ENCODE measurements at places on chromosomes 13 and 19.

DNA sequence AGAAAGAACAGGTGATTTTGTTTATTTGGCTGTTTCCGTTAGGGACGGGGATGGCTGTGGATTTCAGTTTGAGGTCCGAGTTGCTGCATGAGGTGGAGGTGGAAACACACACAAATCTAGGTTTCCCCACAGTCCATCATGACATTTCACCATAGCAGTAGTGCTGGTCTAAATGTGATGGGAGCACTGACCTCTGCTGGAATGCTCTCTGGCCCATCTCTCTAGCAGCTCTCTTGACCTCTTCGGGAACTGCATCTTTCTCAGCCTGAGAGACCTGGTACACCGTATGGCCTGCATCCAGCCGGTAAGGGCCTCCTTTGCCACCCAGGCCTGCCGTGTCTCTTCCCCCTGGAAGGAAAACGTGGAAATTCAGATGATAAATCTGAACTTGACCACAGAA lies 154.0 kb downstream of the RGCC start:
- no peak for DNase-seq

- DNase-seq = no peak
These were observed 31.3 kb upstream of the FOXO1 start for GRCh38 chr13:40697711-40698110.

- no peak for DNase-seq
These were observed 13.5 kb upstream of the KCNN1 start for GRCh38 chr19:17953316-17953801.

DNA sequence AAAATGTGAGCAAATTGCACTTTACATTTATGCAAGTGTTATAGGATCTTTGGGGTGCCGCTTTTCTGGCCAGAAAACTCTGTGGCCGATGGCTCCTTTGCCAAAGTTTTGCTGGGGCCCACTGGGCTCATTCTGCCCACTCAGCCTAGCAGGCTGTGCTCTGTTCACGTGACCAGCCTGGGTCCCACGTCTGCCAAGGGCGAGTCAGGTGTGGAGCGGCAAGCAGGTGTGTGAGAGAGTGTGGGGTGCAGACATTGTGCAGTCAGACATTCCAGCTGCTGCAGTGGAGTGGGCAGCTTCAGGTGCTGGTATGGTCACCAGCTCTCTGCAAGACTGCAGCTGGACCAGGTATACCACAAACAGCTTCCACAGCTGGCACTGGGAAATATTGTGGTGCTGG lies 2305.7 kb downstream of the PCDH9 start:
- no peak for DNase-seq

DNA sequence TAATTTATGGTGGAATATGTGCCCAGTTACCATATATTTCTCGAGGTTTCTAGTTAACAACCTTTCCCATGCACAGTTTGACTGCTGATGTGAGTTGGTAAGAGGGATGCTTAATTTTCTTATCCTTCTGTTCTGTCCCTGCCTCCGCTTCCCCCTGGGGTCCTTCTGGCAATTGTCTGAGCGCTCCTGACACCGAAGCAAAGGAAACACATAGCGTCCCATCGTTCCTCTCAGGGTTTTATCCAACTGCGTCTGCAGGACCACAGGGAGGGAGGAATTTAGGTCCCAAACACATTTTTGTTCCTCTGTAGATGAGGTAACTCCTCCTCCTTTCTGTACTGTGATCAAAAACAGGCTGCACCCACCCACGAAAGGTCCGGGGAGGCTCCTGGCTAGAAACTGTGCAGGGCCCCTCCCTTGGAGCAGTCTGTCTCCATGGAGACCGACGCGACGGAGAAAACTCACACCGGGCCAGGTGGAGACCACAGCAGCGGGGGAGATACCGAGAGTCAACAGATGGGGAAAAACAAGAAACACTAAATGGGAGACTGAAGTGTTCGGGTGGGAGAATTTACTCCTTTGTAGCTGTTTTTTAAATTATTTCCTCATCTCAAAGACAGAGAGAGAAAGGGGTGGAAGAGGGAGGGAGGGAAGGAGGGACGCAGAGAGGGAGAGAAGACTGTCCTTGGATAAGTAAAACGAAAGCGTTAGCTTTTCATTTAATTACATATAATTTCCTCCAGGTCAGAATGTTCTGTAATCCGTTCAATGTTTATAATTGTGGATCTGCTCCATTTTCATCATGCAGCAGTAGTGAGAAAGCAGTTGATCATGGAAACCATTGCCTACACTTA lies 191.8 kb upstream of the NBEA start:
- DNase-seq = no peak

- no peak for DNase-seq
These were observed 1.4 kb downstream of the KCTD15 start for GRCh38 chr19:33797802-33798671.

- DNase-seq = no peak
These were observed 14.0 kb downstream of the NKPD1 start for GRCh38 chr19:45146741-45147205.

DNA sequence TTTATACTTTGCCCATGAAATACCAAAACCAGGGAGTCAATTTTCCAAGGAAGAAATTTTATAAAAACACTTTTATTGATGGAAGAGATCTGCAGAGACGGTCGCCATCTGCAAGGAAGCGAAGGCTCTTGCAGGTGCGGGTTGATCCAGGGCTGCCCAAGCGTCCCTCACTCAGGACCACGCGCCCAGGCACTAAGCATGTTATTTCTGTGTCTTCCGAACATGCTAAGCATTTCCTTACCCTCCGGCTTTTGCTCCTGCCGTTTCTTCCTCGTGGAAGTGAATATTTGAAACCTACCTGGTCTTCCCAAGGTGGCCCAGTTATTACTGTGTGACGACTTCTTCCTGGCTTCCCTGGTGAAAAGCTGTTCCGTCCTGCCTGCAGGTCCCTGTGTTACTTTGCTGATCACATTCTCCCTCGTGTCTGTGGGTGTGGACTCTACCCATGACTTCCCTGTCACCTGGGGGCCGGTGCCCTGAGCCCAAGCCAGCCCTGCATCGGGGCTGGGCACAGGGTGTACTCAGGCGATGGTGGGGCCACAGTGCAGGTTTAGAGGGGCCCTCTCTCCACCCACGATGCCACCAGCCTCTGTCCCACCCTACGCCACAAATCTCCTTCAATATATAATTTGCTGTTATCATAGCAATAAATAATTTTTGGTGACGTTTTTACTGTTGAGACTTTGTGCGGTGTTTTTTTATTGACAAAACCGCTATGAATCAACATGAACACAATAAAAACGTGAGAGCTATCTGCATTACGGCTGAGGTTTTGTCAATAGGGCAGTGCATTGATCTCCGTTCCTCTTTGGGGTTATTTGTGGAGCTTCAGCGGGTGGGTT lies 119.4 kb downstream of the URI1 start:
- no peak for DNase-seq

GRCh38 chr19:38667661-38668171 lies 20.3 kb downstream of the ACTN4 start:
- DNase-seq = no peak

- no peak for DNase-seq
These were observed 360.4 kb downstream of the KLF5 start for GRCh38 chr13:73419186-73419585.

- DNase-seq = no peak
These were observed 3.2 kb upstream of the ZNF850 start for GRCh38 chr19:36775768-36776167.

GRCh38 chr13:52809310-52809769 lies 39.1 kb downstream of the PCDH8 start:
- DNase-seq = no peak

DNA sequence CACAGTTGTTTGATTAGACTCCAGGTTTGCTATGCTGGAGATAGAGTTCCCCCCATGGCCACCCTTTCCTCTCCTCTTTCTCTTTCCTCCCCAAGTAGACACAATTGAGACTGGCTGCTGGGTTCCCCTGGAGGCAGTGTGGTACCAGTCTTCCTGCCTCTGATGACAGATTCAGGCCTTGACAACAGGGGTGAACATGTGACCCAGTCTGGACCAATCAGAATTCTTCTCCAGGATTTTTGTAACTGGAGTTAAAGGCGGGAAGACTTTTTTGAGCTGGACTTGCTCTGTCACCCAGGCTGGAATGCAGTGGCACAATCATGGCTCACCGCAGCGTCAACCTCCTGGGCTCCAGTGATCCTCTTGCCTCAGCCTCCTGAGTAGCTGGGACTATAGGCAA lies 48.7 kb downstream of the CCNE1 start:
- DNase-seq = no peak

GRCh38 chr19:38663156-38663651 lies 15.8 kb downstream of the ACTN4 start:
- DNase-seq = no peak

DNA sequence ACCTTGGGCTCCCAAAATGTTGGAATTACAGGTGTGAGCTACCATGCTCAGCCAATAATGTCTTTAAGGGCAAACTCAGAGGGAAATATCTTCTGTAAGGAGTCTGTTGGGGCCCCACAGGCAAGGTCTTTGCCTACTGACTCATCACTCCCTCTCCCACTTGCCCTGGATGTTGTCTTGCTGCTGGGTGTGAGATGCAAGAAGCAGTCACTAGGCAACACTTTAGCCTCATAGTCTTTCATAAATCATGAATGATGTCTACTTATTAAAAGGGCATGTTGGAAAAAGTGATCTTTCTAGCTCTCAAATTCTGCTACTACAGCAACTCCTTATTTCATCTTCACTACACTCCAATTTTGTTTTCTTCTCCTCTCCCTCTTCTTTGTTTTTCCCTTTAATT lies 34.6 kb upstream of the SLC10A2 start:
- no peak for DNase-seq

DNA sequence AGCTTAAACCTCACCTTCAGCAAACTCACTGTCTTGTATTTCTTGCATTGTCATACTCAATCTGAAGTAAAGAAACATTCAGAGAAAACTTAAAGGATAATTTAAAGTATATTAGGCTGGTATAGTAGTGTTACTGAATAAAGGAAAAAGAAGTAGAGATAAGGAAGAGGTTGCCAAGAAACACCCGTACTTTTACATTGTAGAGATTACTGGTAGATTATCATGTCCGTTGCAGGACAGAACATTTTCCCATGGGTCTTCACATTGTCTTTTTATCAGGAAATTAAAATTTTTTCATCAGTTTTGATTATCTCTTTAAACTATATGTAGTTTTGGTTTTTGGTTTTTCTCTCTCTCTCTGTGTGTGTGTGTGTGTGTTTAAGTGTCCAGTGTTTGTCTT lies 19.9 kb upstream of the GPR183 start:
- DNase-seq = no peak

DNA sequence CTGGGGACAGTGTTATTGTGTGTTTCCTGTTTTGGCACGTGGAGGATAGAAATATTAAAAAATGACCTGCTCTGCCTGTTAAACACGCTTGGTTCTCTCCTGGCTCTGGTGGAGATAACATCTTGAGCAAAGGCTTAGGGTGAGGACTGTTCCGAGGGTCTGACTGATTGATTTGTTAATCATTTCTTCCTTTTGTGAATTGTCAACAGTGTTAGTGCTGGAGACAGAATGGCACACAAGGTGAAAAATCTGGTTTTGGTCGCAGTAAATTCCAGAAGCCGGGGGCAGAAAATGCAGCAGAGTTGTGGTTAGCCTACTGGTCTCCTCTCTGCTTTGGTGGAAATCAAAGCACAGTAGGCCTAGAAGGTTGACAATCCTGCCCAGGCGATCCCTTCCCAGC lies 163.6 kb downstream of the FGF9 start:
- no peak for DNase-seq

DNA sequence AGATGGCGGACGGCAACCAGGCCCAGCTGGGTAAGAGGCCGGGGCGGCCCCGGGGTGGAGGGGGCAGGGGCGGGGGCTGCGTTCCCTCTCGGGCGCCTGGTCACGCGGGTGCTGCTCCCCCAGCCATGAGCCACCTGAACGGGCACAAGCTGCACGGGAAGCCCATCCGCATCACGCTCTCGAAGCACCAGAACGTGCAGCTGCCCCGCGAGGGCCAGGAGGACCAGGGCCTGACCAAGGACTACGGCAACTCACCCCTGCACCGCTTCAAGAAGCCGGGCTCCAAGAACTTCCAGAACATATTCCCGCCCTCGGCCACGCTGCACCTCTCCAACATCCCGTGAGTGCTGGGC lies 11.1 kb downstream of the PTBP1 start:
- DNase-seq = no peak

GRCh38 chr19:29851769-29852521 lies 40.2 kb downstream of the CCNE1 start:
- no peak for DNase-seq

- no peak for DNase-seq
These were observed 274.4 kb downstream of the KLF12 start for GRCh38 chr13:73859841-73860240.

DNA sequence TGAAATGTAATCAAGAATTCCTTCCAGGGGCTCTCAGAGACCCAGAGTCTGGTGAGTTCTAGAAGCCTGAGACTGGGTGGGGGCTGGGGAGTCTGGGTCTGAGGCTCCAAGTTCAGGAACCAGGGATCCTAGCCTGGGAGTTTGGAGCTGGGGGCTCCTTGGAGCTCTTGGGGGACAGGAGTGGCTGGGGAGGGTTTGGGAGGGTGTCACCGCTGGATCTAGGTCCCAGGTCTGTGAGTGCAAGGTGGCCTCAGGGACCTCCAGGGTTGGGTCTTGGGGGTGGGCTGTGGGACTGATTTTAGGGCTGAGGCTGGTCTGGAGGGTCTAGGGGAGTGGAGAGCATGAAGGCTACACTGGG lies 1.1 kb downstream of the SYCN start:
- no peak for DNase-seq

GRCh38 chr13:43830497-43830881 lies 43.7 kb upstream of the ENOX1 start:
- DNase-seq = no peak

- no peak for DNase-seq
These were observed 143.5 kb downstream of the SLC7A1 start for GRCh38 chr13:29451976-29452375.

DNA sequence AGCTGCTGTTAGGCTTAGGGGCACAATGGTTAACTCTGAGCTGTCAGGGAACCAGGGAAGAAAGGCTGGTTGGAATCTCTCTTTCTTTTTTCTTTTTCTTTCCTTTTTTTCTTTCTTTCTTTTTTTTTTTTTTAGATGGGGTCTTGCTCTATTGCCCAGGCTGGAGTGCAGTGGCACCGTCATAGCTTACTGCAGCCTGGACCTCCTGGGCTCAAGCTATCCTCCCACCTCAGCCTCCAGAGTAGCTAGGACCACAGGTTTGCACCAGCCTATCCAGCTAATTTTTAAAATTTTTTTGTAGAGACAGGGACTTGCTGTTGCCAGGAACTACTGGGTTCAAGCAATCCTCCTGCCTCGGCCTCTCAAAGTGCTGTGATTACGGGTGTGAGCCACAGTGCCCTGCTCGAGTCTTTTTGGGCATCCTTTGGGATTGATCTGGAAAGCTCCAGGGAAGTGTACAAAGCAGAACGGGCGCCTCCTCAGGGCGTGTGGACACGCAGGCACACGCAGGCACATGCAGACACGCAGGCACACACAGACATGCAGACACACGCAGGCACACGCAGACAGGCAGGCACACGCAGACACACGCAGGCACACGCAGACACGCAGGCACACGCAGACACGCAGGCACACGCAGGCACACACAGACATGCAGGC lies 99.2 kb downstream of the GADD45B start:
- DNase-seq = no peak

GRCh38 chr13:28476919-28477708 lies 17.8 kb downstream of the FLT1 start:
- DNase-seq = no peak

All from activated T-helper 1 cell treated with anti-CD3 and anti-CD28 coated beads, Interleukin-2, amount 50 U/mL, for 16 hours (primary cell).